Fibroblast of pulmonary artery (primary cell): ENCODE measurements at places on chromosomes 2 and 18.

GRCh38 chr18:23871410-23871809 is 143.1 kb upstream of the TTC39C start:
- DNase-seq, result peak; percentile 53

GRCh38 chr2:40289771-40290404 is 162.0 kb downstream of the SLC8A1 start:
- DNase-seq, result no peak

DNA sequence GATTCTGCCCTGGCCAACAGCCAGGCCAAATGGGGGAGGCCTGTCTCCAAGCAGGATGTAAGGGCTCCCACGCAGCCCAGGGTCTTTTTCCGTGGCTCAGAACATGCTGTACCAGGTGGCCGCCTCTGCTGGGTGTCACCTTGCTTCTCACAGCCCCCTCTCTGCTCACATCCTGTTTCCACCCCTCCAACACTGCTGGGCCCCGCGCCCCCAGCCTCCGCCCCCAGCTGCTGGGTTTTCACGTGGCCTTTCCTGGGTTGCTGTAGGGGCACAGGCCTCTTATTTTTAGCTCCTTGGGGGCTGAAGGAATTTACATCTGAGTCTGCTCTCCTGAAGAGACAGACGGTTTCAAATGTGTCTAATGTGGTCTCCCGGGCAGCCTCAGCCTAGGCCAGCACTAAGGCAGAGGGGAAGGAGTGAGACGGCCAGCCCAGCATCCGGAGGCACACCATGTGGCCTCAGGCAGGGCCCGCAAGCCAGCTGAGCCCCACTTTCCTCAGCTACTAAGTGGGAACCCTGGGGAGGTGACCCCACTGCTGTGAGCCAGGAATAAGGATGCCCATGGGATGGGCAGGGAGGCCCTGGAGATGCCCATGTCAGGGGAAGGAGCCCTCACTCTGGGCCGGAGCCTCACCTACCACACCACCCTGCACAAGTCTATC is 18.7 kb upstream of the DUSP2 start:
- peak; percentile 18 for DNase-seq

DNA sequence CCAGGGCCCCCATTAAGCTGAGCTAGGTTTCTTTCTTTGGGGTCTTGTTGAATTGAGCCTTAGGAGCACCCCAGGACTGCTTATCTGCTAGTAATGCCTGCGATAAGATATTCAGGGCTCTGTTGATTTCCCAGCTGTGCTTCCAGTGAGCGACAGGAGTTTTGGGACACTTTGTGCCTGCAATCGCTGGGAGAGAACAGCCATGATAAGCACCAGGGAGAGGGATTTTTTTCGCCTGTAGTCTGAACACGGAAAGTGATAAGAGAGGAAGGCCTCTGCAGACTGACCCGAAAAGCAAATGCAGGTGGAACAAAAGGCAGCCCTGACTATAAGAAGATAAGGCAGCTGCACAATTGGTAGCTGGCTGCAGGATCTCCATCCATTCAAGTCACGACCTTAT is 244.3 kb downstream of the CNTNAP5 start:
- no peak for DNase-seq

GRCh38 chr2:15038366-15039364 is 406.1 kb downstream of the LRATD1 start:
- no peak for DNase-seq

DNA sequence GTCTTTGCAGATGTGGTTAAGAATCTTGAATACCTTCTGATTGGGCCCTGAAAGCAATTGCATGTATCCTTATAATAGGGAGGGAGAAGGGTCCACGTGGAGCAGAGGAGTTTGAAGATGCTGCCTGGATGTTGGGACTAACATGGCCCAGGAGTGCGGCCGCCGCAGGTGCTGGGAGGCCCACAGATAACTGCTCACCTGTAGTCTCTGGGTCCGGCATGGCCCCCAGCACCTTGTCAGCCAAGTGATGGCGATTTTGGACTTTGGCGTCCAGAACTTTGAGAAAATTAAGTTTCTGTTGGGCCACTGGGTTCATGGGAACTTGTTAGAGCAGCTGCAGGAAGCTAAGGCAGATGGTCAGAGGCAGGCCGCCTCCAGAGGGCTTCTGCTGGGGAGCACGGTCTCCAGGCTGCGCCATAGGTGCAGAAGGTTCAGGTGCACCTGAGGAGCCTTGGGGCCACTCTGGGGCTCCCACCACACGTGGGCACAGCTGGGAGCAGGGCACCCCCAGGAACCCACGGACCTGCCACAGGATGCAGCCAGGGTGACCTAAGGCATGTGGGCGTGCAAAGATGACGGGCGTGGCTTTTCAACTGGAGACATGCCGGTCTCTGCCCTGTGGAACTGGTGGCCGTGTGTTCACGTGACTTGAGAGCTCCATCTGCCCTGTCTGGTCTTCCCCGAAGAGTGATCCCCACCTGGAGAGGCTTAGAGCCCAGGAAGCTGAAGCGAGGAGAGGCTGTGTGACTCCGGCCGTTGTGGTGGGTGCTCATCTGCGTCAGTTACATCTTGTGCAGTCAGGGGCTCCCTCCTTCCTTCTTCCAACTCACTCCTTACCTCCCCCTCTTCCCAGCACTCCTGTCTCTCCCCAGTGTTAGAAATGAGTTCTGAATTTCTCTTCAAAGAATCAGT is 277.3 kb downstream of the AGAP1 start:
- no peak for DNase-seq

DNA sequence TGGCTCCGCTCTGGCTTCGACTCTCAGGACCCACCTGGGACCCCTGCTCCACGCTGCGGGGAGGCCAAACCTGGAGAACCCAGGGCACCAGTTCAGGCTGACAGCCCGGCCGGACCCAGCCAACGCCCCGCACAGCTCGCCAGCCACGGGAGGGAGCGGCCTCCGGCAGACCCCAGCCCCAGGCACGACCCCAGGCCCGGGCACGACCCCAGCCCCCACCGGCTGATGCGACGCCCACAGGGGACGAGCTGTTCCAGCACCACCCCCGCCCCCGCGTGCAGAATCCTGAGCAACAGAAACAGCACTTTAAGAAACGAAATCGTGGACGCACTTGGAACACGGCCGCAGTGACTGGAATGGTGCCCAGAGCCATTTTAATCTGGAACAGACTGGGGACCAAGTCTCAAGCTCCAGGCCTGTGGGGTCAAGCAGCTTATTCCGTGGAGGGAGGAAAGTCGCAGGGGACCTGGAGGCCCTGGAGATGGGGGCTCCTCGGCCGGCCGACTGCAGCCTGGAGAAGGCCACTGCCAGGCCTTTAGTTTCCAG is 74.2 kb downstream of the MBP start:
- no peak for DNase-seq

- peak; percentile 27 for DNase-seq
These were observed 16.0 kb upstream of the TBR1 start for GRCh38 chr2:161400076-161400475.

DNA sequence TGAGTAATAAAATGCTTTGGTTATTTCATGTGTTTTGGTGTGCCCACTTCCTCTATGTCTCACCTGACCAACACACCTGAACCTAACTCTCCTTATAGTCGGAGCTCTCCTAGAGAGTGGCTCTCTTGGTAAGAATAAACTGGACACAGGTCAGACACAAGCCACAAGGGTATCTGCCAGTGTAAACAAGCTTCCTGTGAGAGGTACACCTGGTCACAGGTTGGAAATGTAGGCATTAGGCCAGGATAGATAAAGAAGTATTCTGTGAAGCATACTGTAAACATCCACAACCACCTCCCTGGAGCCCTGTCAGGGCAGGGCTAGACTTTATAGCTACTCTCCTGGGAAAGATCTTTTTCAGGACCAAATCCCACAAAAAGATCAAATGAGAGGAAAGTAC is 69.4 kb downstream of the ZDBF2 start:
- DNase-seq, result no peak

DNA sequence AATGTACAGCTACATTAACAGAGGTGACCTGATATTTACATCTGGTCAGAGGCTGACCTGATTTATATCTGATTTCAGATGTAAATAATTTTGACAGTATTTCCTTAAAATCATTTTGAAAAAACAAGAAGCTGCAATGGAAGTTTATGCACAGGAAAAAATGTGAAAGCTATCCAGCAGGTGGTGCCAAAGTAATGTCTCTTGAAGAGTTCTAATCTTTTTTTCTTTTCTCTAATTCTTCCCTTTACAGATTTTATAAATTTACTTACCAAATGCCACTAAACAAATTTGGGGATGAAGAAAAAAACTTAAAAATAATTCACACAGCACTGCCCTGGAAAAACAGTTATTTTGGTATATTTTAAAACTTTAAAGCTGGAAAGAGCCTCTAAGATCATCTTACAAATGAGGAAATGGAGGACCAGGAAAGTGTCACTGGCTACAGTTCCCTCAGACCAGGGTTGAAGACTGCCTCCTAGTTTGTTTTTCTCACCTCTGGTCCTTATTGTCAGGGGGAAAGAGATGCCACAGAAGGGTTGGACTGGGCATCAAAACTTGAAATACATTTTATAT is 16.4 kb upstream of the FBLN7 start:
- peak; percentile 80 for DNase-seq

DNA sequence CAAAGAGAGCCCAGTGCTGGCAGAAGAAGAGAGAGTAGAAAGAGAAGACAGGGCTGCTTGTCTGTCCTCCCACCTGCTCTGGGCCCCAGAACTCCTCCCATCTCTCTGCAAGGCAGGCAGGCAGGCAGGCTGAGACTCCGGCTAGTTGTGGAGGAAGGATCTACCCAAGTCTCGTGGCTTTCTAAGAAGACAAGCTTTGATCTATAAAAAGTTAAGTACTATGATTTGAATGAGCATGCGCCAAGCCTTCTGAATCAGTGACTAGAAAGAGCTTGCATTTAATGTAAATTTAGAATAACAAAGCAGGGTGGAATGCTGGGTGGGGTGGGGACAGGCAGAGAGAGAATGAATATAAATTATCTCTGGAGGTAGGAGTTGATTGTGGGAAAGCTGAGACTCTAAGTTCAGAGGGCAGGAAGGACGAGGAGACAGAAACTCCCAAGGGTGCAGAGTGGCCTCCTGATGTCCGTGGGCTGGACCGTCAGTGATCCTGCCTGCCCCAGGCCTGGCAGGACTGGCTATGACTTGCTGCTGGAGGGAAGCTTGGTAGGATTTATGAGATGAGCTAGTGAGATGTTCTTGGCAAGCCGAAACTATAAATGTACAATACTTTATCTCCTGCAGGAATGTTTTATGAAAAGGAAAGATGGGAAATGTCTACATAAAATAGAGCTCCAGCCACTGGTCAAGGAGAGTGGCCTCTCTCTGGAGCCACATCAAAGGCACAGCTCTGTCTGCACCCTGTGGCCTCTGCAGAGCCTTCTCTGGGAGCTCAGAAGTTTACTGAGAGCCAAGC is 447.5 kb downstream of the TNS1 start:
- DNase-seq, result no peak

DNA sequence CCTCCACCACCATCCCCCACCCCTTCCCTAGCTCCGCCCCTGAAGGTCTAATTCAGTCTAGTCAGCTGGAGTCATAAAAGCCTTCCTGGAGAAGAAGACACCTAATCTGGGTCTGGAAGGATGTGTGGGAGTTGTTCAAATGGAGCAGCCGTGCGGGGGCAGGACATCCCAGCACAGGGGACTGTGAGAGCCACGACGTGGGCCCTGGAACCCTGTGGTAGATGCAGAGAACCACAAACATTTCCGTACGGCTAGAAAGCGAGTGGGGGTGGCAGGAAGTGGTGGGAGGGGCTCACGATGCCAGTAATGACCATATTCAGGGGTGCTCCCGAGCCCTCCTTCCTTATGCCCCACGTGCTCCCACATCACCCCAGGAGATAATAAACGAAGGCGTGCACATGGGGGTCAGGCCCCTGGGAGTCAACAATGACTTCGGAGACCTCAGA is 20.9 kb upstream of the COL6A3 start:
- DNase-seq, result peak; percentile 90

GRCh38 chr2:48126162-48126561 is 219.9 kb upstream of the FBXO11 start:
- peak; percentile 92 for DNase-seq

GRCh38 chr2:173598525-173598924 is 243.9 kb downstream of the CDCA7 start:
- no peak for DNase-seq

- peak; percentile 79 for DNase-seq
These were observed 121.1 kb upstream of the FN1 start for GRCh38 chr2:215556979-215557378.

- no peak for DNase-seq
These were observed 133.5 kb upstream of the ASB18 start for GRCh38 chr2:236397681-236398080.

DNA sequence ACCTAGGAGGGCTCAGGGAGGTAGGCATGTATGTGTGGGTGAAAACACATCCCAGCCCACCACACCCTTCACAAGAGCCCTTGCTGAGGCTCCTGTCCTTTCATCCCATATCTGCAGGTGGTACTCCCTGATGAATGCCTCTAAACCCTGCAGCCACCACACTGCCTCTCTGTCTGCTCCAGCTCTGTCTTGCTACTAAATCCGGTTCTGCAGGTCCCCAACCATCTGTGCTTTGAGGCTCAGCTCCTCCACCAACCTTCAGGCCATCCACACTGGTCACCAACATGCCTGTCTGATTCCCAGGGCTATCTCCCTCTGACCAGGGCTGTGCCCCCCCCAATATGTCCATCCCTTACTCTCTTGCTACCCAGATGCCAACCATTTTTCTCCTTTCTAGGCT is 92.7 kb downstream of the BIN1 start:
- DNase-seq, result no peak

DNA sequence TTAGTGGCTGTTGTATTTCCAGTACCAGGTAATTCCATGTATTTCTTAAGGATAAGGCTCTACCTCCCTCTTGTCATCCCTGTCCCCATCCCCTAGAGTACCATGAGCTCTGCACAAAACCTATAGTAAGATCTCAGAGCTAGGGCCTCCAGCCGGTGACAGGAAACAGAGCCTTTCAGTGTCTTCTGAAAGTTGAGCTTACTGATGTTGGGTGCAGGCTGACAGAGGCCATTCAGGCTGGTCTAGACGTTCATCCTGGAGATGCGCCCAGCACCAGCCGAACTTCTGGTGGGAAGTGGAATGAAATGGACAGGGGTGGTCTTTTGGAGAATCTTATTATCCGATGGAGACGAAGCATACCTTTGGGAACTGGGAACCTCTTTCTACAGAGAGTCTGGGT is 16.7 kb upstream of the LYPD6B start:
- DNase-seq, result no peak

GRCh38 chr18:51123481-51123880 is 74.0 kb downstream of the MEX3C start:
- DNase-seq, result no peak

GRCh38 chr18:34281722-34282121 is 57.0 kb upstream of the NOL4 start:
- DNase-seq, result no peak

GRCh38 chr18:65852273-65852672 is 101.5 kb downstream of the CDH7 start:
- no peak for DNase-seq

DNA sequence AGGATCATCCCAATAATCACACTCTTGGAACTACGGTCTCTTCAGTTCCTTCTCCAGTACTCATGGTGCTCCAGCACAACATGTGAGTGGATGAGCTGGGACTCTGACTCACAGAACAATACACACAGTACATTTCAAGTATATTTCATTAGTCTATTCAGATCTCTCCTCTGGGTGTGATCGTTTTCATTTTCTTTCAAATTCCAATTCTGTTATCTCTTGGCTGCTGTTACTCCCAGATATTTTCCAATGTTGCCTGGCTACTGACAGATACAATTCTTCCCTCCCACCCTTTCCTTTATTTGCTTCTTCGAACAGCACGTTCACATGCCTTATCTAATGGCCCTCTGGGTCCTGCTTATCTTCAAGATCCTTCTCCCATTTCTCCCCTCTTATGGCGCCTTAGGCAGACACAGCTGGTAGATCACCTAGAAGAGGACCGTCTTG is 216.0 kb downstream of the ACKR3 start:
- peak; percentile 24 for DNase-seq
